Left lung (tissue), 14 donors: ENCODE measurements at places on chromosomes 6 and 20.

- DNase-seq = no peak
Observed at GRCh38 chr6:143605906-143606521, 71.8 kb upstream of the PHACTR2 start.

DNA sequence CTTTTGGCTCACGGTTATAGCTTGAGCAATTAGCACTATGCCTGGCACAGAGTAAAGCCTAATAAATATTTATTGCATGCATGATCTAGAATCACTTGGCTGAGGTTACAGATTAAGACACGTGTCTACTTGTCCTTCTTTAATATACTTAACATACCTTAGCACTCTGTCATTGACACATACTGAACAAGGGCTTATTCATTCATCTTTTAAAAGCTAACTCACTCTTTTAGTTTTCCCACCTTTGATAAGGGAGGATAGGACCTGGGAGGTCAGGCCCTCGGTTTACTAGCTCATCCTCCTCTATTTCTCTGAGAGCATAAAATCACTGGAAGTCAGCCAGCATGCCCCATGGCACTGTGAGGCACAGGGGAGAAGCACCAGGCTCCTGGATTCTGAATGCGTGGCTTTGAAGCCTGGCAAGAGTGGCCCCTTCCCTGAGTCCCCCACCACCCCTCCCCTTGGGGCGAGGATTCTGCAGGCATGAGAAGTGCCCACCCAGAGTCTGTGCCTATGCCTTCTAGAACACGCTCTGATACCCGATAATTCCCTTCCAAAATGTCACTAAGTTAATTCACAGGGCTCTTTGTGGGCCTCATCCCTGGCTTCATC lies 11.2 kb downstream of the ZCCHC3 start:
- DNase-seq = no peak

GRCh38 chr20:31909253-31910070 lies 39.0 kb downstream of the TTLL9 start:
- no peak for DNase-seq

DNA sequence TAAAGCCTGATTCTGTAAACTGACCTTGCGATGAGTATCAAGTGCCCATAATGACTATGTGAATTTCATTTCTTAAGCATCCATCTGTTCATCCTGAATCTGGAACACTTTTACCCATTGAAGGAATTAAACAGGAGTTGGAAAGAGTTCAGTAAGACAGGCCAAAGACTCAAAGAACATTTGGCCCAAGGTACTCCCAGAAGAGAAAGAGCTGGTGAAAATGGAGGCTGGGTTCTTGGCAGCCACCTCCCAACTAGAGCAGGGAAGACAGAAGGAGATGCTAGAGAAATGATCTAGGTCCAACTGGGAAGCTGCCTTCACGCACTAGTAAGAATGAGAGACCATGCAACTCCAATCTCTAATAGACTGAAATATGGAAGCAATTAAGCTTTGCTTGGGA lies 290.8 kb upstream of the RNF24 start:
- DNase-seq = no peak
